ENCODE measurements at places on chromosomes 1 and 21.
A peak's percentile ranks its signal among the peaks of the same experiment; 100 is the strongest.

- no peak for DNase-seq
Measured at GRCh38 chr1:93434088-93434487, 13.8 kb upstream of the FNBP1L start.

GRCh38 chr1:152858062-152858461 is 1.7 kb upstream of the LCE7A start:
- DNase-seq: no peak

GRCh38 chr1:178101654-178102053 is 7.8 kb downstream of the RASAL2 start:
- no peak for DNase-seq

DNA sequence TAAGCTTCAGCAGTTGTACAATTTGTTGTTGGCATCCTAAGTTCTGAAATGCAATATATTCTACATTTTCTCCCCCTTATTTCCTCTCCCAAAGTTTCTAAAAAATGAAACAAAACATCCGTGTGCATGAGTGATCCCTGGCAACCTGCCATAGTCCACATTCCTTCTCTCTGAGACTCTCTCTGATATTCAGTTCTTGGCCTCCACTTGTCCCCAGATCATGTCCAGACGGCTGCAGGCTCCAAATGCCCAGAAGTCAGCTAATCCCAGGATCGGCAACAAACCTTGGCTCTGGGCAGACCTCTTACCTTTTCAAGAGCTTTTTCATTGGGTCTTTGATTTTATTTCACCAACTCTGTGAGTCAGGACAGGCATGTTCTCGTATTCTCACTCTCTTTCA is 187.8 kb downstream of the ETS2 start:
- DNase-seq: no peak

GRCh38 chr1:42427240-42427639 is 28.6 kb downstream of the ZMYND12 start:
- no peak for DNase-seq

GRCh38 chr1:21066356-21067012 is 110.2 kb downstream of the EIF4G3 start:
- DNase-seq: no peak

DNA sequence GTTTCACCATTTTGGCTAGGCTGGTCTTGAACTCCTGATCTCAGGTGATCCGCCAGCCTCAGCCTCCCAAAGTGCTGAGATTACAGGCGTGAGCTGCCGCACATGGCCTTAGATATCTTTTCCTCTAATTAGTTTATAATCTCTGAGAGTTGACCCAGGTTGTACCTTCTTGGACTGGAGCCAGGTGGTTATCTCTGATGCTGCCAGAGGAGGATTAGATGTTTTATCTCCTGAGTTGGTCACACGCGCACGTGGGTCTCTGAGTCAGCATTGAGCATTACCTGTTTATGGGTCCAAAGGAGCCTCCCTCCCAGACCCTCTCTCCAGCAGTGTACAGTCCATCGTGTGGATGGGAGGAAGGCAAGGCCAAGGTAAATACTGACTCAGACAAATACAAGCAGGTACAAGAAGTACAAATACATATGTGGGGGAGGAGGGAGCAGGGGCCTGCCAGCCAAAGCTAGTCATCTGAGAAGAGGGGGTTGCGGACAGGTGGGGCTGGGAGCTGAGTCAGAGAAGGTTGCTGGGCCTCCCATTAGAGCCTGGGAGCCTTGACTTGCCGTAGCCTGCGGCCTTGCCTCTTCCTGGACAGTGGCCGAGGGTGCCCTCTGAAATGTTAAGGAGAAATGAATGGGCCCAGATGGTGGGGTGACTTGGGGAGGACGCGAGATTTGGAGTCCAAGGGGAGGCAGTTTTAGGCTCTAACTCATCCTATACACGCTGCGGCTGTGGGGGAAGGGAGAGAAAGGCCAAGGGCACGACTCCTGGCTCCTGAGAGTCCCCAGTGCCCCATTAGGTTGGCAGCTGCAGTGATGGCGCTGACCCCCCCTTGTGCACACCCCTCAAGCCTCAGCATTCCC is 13.1 kb downstream of the IL6R start:
- DNase-seq: peak; percentile 27

GRCh38 chr1:31867546-31867945 is 51.7 kb upstream of the SPOCD1 start:
- no peak for DNase-seq

DNA sequence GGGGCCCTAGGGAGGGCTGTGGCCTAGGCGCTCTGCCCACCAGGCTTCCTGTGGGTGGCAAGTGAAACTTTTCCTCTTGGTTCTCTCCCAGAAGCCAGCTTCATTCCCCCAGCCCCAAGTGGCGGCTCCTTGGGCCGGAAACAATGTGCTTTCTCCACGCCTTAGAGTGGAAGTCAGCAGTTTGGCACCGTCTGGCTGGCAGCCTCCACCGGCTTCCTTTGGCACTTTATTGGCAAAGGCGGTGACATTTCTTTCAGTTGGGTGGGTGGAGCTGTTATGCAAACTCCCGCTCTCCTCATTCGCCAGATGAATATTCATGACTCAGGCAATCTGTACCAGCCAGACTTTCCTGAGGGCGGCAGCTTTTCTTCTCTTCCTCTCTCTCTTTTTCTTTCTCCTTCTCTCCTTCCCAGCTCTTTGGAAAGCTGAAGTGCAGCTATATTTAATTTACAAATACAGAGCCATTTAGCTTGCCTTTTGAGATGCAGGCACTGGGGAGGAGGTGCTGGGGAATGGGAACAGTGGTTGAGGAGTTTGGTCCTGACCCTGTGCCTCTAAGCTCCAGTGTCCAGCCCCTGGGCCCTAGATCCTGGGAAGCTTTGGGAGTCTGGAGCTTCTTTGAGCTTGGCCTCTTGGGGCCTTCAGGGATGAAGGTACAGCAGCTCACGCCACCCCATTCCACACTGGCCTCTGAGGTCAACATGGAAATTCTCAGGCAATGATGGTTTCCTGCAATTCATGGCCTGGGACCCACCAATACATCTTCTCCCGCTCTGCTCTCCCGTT is 67.8 kb upstream of the POU3F1 start:
- no peak for DNase-seq

- no peak for DNase-seq
Measured at GRCh38 chr1:26210147-26210870, 19.9 kb downstream of the CATSPER4 start.

DNA sequence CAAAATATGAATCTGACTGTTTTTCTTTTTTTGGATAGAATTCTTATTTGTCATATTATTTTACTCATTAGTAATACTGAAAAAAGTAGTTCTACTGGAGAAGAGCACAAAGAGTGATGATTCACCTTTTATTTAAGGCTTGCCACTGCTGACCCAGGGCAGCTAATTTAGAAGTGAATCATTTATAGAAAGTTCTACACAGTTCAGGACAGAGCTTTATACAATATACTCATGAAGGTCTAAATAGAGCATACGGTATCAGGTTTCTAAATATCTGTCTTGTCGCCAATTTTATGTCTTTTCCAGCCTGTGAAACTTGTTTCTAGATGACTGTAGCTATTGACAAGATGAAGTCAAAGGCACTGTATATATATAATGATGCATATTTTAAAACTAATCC is 25.0 kb downstream of the GIPC2 start:
- DNase-seq: no peak

- DNase-seq: no peak
Measured at GRCh38 chr1:172324086-172324485, 96.4 kb upstream of the C1orf105 start.

DNA sequence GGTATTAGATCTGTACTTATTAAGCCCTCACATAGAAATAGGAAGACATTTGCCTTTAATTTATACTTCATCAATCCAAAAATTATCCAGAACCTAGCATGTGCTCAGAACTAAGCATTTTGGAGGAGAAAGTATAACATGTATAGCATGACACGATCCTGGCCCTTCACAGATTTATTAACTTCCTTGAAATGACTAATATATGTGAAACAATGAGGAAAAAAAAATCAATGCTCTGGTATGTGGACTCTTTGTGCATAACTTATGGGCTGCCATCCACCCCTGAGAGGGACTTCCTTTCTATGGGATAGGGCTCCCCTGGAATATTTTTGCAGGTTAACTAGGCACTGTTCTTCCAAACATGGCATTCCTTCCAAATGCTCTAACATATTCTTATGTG is 36.6 kb downstream of the CCDC185 start:
- no peak for DNase-seq

DNA sequence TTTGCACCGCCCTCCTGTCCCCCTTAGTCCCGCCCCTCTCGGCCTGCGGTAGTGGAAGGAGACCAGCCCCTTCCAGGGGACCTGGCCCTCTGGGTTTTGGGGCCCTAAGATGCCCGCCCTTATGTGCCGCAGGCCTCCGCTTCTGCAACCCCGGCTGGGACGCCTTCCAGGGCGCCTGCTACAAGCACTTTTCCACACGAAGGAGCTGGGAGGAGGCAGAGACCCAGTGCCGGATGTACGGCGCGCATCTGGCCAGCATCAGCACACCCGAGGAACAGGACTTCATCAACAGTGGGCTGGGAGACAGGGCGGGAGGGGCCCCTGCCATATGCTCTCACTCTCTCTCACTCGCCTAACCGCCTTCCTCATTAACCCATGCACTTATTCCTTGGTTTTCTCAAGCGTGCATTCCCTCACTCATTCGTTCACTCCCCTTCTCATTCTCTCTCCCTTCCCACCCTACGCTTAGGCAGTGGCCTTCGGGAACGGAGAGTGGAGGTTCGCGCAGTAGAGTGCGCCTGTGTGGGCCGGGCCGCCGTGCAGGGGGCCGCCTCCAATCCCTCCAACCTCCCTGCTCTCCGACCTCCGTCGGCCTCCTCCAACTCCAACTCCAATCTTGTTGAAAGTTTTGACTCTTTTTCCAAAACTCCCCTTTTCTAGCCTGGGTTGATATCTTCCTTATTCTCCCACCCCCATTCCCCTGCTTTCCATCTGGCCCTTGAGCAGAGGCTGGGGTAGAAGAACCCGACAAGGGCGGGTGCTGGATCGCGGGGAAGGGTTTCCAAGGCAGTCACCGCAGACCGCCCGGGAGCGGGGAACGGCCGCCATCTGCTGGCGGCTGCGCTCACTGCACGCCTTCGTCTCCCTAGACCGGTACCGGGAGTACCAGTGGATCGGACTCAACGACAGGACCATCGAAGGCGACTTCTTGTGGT is 15.2 kb downstream of the BCAN start:
- DNase-seq: peak; percentile 67

GRCh38 chr1:81662913-81663526 is 137.7 kb upstream of the ADGRL2 start:
- no peak for DNase-seq

DNA sequence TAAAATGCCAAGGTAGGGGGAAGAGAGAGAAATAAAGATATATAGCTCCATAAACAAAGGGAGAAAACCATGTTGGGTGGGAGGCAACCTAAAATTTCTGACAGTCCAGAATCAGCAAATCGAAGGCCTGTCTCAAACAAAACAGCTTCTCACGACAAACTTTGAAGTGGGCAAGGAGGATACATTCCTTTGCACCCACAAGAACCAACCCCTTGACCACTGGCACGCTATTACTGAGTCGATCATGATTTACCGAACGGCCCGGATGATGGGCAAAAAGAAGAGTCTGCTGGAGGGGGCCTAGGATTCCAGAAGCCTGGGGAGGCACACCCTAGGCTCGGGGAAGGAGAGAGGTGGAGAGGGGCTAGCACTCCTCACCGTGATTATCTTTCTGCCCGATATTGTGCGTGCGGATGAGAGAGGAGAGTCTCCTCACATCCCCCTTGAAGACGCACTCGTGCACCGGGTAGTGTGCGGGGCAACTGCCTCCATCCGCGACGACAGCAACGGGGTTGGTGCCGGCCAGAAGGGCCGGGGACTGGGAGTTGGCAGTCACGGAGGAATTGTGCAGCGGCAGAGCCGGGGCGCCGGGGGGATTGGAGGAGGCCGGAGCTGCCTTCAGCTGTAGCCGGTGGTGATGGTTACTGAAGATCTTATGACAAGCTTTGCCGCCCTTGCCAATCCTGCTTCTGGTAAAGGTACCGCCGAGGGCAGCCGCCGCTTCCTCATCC is 756 bp downstream of the ANKRD13C start:
- DNase-seq: no peak

GRCh38 chr1:51488372-51489050 is 30.6 kb downstream of the EPS15 start:
- no peak for DNase-seq

- no peak for DNase-seq
Measured at GRCh38 chr1:221072214-221072613, 193.0 kb downstream of the HLX start.

DNA sequence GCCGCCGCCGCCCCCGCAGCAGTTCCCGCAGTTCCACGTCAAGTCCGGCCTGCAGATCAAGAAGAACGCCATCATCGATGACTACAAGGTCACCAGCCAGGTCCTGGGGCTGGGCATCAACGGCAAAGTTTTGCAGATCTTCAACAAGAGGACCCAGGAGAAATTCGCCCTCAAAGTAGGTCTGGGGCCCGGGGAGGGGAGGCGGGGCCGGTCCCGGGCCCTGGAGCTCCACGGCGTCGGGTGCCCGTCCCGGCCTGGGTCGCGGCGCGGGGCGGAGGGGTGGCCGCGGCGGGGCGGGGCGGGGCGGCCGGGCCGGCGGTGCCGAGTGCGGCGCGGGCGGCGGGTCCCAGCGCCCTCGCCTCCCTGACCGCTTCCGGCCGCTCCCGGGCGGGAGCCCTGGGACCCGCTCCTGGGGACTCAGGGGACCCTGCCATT is 646 bp downstream of the MAPKAPK2 start:
- peak; percentile 30 for DNase-seq

All from activated T-helper 9 cell treated with anti-CD3 and anti-CD28 coated beads, Interleukin-2, amount 50 U/mL, for 16 hours (primary cell).